ENCODE measurements at places on chromosomes 4 and X.

GRCh38 chrX:39022106-39022505 is 220.8 kb downstream of the MID1IP1 start:
- no peak for DNase-seq

- DNase-seq: no peak
Measured at GRCh38 chr4:124753941-124754581, 41.5 kb upstream of the ANKRD50 start.

GRCh38 chrX:50691820-50692219 is 122.2 kb downstream of the SHROOM4 start:
- no peak for DNase-seq

DNA sequence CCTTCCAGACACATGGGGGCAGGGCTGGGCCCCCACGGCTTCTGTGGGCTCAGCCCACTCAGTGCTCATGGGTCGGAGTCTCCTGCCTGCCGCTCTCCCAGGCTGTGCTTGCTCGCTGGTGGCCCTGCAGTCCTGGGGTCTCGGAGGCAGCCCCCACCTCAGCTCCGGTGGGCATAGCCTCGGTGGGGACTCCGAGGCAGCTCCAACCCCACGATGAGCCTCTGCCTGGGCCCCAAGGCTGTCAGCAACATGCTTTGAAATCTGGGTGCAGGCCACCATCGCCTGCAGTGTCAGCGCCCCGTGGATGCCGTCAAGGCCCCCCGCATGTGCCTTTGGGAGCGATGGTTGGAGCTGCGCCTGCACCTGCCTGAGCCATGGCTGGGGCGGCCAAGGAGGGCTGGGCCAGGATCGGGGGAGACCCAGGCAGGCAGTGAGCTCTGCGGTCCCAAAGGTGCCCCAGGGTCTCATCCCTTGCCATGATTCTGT is 30.2 kb upstream of the SPON2 start:
- peak; percentile 48 for DNase-seq

DNA sequence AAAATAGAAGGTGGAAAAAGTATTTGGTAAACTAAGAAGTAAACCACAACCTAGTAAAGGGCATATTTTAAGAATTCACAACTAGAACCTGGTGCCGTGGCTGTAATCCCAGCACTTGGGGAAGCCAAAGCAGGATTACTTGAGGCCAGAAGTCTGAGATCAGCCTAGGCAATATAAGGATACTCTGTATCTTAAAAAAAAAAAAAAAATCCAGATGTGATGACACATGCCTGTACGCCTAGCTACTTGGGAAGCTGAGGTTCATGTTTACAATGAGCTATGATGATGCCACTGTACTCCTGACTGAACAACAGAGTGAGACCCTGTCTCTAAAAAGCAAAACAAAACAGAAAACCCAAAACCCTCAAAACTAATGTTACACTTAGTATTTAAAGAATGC is 294.9 kb upstream of the ZCCHC13 start:
- DNase-seq: no peak

GRCh38 chr4:4948370-4948769 is 70.9 kb downstream of the CYTL1 start:
- no peak for DNase-seq

GRCh38 chr4:123846561-123846960 is 450.0 kb downstream of the SPRY1 start:
- no peak for DNase-seq

DNA sequence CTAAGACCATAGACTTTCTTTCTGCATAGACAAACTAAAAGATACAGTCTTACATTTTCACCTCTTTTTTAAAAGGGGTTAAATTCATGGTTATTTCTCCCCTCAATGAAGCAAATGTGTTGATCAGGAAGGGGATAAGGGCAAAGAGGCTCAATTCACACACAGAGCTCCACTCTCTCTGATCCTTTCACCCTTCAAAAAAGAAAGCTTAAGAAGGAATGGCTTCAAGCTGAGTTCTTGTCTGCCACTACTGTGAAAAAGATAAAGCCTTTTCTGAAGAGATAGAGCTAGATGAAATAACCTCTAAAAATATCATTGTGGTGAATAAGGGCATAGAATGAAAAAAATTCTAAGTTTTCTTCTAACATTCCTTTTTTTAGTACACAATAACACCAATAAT is 28.3 kb downstream of the SEPSECS start:
- no peak for DNase-seq

DNA sequence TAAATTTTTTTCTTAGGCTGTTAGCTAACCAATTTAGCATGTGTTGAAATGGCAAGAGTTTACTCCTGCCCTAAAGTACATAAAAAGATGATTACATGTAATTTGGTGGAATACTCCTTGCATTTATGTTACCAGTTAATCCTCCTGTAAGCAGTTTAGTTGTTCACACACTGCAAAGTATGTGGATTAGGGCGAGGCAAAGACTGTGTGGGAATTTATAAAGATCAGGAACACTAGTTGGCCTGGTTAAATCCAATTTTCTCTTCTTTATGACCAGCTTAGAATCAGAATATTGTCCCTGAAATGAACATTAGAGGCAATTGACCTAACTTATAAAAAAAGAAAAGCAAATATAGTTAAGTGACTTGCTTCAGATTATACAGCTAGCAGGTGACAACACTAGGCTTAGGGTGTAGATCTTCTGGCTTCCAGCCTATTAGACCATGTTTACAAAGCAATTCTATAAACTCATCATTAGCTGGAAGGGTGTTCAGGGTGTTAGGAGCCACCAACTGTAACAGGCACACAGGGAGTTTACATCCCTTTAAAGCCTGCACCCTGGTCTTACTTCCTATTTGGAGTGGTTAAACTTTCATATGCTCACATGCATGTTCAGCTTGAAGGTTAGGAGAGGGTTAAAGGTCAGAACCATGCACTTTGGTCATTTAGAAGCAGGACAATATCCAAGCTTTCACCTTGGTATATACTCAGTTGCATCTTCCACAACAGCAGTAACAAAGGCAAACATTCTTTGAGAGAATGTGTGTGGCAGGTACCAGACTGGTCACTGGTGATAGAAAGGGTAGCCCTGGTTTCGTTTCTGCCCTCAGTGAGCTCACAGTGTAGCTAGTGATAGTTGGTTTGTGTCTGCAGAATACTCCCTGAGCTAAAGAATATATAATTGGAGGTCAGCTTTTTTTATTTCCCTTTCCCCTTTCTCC is 72.6 kb downstream of the GC start:
- DNase-seq: no peak

All from RWPE2 (cell line).